ENCODE measurements at places on chromosomes 5 and 9. TPM values are rescaled to one million over a fixed set of nuclear protein-coding genes. Genes with fewer than 3 reads are reported as not detected.
A peak's percentile ranks its signal among the peaks of the same experiment; 100 is the strongest.

DNA sequence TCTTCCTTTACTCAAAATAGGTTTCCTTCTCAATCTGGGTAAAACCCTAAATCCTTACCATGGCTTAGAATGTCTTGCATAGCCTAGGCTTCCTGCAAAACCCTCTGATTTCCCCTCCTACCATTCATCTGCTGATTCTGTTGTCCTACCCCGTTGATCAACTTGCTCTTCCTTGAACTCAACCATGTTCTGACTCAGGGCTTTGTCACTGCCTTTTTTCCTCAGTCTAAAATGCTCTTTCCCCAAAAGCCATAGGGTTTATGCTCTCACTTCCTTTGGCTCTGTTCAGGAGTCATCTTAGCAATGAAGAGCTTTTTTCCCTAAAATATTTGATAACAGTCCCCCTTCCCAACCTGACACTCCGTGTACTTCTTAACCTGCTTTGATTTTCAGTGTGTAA is 79.4 kb upstream of the IZUMO3 start:
- no peak for DNase-seq

DNA sequence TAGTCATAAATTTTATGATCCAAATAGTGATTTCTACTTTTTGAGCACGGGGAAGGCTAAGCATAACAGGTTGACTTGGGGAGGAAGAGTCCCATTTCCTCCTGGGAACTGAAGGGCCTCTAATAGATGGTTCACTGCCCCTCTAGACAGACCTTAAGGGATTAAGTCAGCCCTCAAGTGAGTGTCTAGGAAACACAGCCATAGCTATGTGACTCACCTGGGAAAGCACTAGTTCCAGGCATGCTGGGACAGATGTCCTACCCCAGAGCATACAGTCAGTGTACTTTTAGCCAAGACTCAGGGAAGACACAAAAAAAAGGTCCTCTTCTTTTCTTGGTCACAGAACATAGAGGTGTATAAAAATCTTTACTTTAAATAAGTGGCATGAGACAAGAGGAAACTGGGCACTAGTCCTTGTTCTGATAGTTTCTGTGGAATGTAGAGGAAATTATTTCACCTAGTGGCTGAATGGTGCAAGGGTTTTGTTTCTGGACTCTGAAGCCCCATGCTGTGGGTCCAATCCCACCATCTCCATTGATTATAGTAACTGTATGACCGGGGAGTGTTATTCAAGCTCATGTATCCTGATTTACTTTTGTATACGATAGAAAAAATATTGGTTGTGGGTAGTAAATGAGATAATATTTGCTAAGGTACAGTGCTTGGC is 86.0 kb downstream of the NREP start:
- no peak for DNase-seq

DNA sequence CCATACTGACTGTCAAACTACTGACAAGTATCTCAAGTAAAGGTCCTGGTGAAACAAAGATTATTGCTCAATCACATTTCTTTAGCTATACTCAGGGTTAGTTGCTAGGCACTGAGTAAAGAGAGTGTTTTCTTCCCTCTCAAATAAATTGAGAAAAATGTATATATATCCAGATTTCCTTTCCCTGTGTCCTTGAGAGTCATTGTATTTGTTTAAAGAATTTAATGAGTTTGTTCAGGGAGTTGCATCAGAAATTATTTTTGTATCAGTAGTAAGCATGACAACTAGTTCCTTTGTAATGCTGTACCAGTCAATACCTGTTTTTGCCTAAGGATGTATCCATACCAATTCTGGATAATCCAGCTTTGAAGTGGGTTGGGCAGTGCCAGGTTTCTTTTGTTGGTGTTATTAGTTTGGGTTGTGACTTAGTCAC is 3.2 kb upstream of the ANKHD1 start:
- no peak for DNase-seq

- DNase-seq: peak; percentile 69
Measured at GRCh38 chr9:77848897-77849296, 182.7 kb downstream of the GNAQ start.

DNA sequence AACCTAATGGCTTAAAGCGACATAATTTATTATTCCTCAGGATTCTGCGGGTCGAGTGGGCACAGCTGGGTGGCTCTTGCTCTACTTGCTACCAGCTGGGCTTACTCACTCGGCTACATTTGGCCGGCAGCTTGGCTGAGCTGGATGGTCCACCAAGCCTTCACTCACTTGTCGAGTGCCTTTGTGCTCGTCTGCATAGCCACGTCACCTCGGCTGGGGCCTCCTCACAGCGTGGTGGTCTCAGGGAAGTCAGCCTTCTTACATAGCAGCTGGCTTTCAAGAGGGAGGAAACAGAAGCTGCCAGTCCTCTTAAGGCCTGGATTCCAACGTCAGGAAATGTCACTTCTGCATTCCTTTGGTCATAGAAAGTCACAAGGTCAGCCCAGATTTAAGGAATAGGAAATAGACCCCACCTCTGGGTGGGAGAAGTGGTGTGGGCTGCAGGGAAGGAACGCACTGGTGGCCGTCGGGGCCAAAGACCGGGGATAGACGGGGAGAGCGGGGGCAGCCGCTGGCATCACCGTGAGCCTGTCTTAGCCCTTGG is 75.1 kb upstream of the RUFY1 start:
- peak; percentile 17 for DNase-seq

DNA sequence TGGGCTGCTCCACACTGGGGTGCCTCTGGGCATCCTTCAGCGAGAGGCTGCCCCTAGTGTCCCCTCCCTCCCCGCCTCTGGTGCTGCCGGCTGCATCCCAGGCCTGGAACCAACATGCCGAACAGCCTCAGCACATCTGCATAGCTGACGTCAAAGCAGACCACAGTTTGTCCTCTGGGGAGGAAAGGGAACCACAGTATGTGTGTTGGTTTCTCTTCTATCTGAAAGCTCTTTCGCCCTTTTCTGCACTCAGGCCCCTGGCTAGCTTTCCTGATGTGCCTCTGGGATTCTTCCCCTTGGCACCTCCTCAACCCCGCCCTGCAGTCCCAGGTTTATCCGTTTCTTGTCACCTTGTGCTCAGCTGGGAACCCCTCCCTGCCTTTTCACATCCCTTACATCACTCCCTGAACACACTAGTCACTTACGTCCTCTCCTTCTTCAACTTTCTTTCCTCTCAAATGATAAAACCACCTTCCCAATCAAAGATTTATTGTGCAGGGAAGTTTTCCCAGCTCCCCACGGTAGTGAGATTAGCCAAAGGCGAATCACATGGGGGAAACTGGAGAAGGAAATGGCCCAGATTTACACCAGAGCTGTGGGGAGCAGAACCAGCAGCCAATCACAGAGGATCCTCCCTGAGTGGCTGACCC is 35.5 kb upstream of the B4GALT1 start:
- peak; percentile 68 for DNase-seq

DNA sequence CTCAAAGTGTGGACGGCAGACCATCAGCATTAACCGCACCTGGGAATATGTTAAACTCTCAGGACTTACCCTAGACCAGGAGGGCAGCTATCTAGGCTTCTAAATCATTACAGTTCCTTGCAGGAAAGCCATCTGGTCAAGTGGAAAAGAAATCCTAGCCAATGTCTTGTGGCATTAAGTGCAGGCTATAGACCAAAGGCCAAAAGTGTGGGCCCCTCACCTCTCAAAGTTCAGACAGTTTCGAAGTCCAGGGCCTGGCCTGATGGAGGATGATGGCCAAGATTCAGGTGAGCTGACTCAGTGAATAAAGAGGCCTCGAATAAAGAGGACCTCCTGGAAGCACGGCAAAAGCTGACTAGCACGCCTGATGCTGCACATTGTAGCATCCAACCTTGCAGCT is 24.0 kb upstream of the PTPN3 start:
- no peak for DNase-seq

- no peak for DNase-seq
Measured at GRCh38 chr9:14608540-14608939, 84.7 kb downstream of the ZDHHC21 start.

DNA sequence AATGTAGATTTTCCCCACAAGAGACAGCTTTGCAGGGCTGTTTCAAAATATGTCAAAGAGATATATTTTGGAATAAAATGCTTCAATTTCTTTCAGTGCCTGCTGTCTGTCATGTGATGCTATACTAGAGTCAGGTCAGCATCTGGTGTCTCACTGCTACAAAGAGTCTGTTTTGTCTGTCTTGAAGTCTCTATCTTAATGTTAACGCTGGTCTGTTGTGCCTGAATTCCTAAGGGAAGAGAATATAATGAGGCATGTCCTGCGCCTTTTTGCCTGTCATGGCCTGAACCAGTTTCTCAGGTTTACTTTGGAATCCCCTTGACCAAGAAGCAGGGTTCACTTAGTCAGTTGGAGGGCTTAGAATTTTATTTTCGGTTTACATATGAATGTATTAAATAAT is 176.4 kb downstream of the PDZD2 start:
- DNase-seq: no peak

- no peak for DNase-seq
Measured at GRCh38 chr9:80157561-80157983, 585.8 kb downstream of the TLE4 start.

GRCh38 chr9:92564982-92565381 is 29.2 kb upstream of the ECM2 start:
- DNase-seq: no peak

- DNase-seq: no peak
Measured at GRCh38 chr9:126219648-126220063, 107.0 kb upstream of the MVB12B start.

DNA sequence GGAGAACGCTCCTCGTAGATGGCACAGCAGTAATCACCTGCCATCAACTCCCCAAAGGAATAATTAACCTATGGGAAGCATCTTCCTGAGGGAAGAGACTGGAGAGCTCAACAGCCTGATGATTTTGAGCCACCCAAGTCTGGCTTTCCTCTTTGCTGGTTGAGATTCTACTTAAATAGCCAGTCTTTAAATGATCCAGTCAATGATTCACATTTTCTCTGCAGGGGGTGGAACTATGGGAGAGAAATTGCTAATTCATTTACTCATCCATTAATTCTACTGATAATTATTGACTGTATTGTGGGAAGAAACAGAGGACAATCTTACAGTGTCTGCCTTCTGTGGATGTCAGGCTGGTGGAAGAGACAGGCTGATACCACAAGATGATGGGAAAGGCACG is 355.0 kb upstream of the PANK3 start:
- no peak for DNase-seq

DNA sequence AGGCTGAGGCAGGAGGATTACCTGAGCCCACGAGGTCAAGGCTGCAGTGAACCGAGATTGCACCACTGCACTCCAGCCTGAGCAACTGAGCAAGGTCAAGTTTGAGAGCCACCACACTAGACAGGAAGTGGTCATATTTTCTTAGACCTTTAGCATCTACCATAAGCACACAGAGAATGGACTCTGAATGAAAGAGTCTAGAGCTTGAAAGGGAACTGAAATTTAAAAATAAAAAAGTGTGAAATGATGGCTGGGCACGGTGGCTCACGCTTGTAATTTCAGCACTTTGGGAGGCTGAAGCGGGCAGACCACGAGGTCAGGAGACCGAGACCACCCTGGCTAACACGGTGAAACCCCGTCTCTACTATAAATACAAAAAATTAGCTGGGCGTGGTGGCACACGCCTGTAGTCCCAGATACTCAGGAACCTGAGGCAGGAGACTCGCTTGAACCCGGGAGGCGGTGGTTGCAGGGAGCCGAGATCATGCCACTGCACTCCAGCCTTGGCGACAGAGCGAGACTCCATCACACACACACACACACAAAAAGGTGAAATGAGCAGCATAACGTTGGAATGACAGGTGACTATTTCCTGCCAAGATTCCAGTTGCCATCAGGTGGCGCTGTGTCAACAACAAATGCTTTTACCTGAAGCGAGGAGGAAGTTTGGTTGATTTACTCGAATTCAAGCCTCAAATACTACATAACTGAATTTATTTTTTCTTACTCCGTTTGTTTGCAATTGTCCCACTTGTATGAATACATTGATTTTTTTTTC is 21.3 kb upstream of the AK3 start:
- DNase-seq: peak; percentile 64

- no peak for DNase-seq
Measured at GRCh38 chr5:118580949-118581348, 407.4 kb downstream of the DTWD2 start.

DNA sequence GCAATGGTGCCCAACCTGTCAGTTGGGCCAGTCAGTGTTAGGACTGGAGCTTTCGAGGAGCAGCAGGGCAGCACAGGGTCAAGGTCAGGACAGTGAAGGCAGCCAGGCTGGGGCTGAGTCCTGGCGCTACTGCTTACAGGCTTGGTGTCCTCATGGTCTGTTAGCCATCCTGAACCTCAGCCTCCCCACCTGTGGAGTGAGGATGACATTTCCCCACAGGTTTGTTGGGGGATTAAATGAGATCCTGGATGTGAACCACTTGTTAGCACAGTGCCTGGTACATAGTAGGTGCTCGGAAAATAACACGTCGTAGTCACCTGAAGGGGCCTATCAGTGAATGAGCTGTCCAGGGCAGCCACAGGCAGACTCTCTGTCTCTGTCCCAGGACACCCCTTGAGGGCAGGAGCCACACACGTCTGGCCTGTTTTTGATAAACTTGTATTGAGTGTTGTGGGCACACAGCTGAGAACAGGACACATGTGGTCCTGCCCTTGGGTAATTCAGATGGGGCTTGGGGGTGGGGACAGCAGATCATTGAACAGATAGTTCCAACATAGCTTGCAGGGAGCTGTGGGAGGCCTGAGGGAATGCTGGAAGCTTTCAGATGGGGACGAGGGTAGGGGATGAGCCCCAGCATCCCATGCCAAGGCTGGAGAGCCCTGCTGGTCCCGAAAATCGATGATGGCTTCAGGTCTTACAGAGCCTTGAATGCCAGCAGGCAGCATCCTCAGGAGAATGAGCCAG is 69.3 kb downstream of the AMBP start:
- DNase-seq: no peak

GRCh38 chr5:177500685-177501522 is 3.5 kb upstream of the PDLIM7 start:
- DNase-seq: peak; percentile 94

- peak; percentile 32 for DNase-seq
Measured at GRCh38 chr9:125748446-125749099, 1.4 kb downstream of the PBX3 start.

DNA sequence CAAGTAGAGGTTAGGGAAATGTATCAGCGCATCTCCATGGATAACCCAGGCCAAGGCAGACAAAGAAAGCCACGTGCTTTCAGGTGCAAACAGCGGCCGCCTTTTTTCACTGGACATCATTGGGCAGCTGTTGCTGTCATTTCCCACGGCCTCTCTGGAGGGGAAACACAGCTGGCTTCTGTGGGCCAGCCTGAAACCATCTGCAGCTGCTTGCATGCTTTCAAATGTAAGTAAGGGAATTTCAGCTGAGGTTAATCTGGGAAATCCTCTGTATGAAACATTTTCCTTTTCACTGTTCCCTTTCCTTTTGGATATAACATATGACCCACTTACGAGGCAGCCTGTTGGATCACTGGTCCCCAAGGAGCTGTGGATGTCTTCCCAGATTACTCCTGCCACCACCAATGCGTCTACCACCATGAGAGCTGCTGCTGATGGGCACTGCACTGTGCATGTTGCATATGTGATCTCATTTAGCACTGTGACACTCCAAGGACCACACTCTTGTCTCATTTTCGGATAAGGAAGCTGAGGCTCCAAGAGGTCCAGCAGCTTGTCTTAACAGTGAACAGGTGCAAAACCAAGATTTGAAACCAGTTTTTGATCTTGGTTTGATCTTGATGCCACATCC is 106.3 kb downstream of the C9orf152 start:
- no peak for DNase-seq

The LTC4S gene
- total RNA-seq: 13.9 TPM

The OTP gene
- total RNA-seq: not detected

The RAB3C gene
- total RNA-seq: 1.3 TPM

The DIPK1B gene
- total RNA-seq: 23.2 TPM

The N4BP3 gene
- 1.5 TPM for total RNA-seq

The ADAMTS12 gene
- total RNA-seq: 3.8 TPM

The CTSV gene
- total RNA-seq: 0.21 TPM

Measured in left cardiac atrium (tissue), 4 donors.